WERI-Rb-1 (cell line): ENCODE measurements at places on chromosomes 3 and 15.
A peak's percentile ranks its signal among the peaks of the same experiment; 100 is the strongest.

- DNase-seq, result no peak
Observed at GRCh38 chr15:99720533-99720932, 12.7 kb downstream of the LYSMD4 start.

GRCh38 chr3:53712817-53713388 lies 133.3 kb downstream of the CHDH start:
- DNase-seq, result no peak

GRCh38 chr15:61856295-61856694 lies 204.0 kb downstream of the VPS13C start:
- no peak for DNase-seq

GRCh38 chr15:83869341-83869740 lies 215.4 kb downstream of the ADAMTSL3 start:
- no peak for DNase-seq

- DNase-seq, result no peak
Observed at GRCh38 chr3:42900226-42901072, 5.5 kb upstream of the ZNF662 start.

DNA sequence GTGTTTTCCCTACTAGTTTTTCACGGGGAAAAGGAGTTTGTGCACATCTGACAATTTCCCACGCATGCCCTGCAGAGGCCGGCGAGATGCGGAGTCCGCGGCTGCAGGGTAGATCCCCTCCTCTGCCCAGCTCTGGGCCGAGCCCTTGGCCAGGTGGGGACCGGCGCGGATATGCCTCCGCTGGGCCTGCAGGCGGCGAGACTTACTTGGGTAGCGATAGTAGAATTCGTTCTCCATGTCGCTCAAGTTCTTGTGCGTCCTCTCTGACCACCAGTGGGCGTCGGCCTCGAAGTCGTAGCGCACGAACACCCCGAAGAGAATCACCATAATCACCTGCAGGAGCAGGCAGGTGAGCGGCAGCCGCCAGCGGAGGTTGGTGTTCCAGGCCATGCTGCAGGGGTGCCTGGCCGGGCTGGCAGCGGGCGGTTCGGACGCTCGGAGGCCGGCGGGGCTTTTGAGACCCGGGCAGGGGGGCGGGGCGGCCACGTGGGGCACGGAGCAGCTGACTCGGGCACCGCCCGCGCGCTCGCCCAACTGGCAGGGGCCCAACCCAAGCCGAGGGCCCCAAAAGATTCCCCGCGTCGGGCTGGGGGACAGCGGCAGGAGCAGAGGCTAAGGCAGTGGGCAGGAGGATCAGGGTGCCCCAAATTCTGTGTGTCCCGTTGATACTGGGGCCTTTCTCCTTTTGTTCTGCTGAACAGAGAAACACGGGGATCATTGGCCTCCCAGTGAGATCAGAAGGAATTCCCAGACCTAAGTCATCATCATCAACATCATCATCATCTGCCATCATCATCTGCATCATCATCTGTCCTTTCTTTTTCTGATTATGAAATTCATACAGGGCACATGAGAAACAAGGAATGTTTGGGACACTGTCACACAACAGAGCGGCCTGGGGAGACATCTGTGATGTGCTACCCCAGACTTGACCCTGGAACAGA lies at the start of gene RHCG:
RHCG (minus strand) TSS at position 429 of the 944 bp plus-strand sequence; CDS start at position 390, 39 bp downstream.
- DNase-seq, result no peak

DNA sequence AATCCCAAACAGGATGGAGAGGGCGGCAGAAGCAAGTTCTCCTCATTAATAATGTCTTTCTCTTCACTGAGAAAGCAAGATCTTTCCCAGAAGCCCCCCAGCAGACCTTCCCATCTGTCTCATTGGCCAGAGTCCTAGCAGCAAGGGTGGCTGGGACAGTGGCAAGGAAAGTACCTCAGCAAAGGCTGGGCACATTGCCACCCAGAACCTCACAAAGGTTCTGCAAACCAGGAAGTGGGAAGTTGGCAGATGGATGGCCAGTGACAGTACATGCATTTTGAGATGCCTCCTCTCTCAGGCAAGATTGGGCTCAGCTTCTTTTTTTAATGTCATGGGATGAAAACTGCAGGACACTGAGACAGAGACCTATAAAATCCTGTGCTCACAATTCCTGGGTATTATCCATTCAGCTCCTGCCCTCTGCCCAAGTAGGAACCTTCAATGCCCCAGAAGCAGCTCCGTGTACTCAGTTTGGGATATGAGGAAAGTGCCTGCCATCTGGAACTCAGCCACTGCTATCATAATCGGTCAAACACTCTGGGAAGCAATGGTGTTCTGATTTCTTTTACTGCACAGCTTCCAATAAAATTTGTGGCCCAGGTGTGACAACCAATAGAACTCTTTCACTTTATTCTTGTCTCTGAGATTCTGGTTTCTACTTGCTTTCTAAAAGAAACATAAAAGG lies 25.5 kb downstream of the DPH3 start:
- DNase-seq, result peak; percentile 28

DNA sequence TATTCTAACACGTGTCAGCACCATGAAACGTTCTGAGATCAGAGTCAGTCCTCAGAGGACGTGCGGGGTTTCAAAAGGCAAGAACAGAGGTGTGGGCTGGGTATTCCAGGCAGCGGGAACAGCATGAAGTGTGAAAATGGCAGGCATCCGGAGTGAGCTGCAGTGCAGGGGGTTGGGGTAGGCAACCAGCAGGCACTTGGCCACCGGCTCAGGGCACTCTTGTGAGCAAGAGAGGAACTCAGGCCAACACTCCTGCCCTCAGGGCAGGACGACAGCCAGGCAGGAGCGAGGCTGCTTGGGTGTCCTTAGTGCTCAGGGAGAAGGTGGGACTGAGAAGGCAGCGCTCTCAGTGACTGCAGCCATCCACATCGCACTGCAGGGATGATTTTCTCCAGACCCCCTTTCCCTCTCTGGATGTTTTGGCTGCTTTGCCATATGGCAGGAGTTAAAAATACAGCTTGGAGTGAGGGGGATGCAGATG lies 151.1 kb downstream of the NUP210 start:
- DNase-seq, result no peak

DNA sequence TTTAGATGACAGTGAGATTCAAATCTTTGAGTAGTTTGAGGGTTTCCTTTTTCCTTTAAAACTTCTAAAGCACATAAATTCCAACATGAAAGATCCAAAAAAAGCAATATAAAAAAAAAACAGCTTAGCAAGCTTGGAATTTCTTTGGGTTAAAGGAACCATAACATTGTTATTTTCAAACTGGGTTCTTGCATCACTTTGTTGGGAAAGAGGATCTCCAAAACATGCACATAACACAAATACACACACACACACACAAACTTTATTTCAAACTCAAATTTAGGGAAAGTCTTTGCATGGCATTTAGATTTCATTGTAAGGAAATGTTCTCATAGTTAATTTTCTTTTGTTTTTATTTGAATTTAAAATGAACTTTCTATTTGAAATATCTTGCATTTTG lies 79.2 kb upstream of the COL8A1 start:
- no peak for DNase-seq

GRCh38 chr15:82111918-82112317 lies 66.1 kb upstream of the MEX3B start:
- DNase-seq, result no peak

DNA sequence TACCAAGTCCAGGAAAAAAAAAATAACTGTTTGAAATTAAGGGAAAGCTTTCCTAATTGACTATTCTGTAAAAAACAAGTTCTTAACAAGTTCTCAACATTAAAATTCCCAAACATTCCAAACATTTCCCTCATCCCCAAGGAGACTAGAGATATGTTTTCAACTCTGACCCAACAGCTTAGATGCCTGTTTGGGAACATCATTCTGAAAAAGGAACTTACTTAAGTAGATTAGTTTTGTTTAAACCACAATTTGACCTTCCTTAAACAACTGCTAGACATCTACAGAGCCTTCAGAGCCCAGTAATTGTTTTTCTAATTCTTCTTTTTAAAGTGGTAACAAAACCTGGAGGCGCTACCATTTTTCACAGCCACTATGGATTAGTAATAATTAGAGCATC lies 12.8 kb downstream of the UBR1 start:
- DNase-seq, result no peak

DNA sequence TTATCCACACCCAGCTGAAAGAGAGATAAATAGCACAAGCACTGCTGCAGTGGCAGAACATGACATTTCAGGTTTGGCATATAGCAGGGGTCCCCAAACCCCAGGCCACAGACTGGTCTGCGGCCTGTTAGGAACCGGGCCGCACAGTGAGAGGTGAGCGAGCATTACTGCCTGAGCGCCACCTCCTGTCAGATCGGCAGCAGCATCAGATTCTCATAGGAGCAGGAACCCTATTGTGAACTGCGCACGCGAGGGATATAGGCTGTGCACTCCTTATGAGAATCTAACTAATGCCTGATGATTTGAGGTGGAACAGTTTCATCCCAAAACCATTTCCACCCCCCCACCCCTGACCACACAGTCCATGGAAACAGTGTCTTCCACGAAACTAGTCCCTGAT lies 54.6 kb downstream of the CCR4 start:
- no peak for DNase-seq

GRCh38 chr3:129001101-129001805 lies at the start of gene EFCC1:
EFCC1 (plus strand) TSS chr3:129001304; CDS start chr3:129001629, 325 bp downstream.
- no peak for DNase-seq

- DNase-seq, result no peak
Observed at GRCh38 chr15:93515256-93516051, 426.4 kb upstream of the RGMA start.

DNA sequence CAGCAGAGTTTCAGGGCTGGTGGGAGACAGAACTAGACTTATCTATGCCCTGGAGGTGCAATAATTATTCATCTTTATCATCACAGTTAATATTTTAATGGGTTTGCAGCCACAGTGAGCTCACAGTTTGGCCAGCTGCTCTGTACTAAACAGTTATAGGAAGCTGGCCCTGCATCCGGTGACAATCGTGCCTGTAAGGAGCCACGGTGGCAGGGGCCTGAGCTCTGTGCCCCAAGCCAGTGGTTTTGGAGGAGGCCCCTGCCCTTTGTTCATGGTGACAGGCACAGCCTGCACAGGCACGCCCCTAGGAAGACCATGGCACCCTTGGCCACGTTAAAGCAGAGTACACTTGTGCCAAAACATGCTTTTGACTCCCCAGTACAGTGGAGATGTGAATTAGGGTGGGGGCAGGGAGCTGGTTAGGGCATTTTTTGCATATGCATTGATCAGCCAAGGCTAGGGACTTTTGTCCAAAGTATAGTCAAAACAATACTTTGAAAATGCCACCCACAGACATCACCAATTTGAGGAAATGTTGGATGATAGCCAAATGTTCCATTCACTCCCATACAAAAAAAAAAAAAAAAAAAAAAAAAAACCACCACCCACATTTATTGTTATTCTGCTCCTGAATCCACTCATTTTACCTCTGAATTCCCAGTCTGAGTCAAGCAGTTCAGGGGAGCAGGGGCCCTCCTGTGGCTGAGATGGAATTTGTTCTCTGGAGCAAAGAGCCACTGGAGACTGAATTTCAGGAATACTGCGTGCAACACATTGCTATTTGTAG lies 3.4 kb upstream of the RFTN1 start:
- DNase-seq, result peak; percentile 32

DNA sequence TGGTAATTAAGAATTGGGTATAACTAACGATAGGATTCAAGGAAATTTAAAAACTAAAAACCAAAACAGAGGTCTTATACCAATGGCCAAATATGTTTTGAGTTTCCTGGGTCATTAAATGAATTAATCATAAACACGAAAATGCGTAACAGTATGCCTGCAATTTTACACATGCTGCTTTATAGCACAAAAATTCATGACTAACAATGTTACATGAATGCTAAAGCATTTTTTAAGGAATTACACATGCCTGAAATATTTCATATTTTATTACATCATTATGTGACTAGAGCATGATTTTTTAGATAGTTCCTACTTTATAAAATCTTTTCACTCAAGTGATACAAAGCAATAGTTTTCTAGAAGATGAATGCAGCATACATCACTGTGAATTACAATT lies 74.7 kb downstream of the ZNF148 start:
- no peak for DNase-seq

- DNase-seq, result no peak
Observed at GRCh38 chr3:151962912-151963311, 89.5 kb downstream of the SUCNR1 start.

DNA sequence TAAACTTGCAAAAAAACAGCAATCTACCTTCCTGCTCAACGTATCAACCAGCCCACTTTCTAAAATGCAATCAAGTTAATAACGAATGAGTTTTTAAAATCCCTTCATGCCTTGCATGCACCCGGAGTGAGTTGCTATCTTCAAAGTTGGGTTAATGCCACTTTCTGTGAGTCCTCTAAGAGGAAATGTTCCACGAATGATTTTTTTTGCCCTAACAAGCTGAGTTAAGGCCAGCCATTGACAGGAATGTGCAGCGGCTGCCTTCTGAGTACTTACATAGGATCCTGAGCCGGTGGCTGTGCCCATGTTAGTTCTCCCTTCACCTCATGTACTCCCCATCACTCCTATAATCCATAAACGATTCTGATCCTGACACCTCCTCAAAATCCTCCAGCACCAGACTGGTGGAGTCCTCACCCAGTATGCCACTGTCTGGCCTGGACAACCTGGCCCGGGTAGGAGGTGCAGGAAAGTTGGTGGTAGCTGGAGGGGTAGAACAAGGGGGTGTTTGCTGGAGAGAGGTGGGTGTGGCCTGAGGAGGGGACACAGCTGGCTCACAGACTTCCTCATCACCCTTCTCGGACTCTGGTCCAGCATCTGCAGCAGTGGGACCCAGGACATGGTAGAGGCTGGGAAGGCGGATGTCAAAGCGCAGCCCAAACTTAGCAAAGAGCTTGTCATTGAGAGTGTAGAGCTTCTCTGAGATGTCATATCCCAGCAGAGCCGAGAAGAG lies 12.4 kb downstream of the POPDC2 start:
- DNase-seq, result no peak

DNA sequence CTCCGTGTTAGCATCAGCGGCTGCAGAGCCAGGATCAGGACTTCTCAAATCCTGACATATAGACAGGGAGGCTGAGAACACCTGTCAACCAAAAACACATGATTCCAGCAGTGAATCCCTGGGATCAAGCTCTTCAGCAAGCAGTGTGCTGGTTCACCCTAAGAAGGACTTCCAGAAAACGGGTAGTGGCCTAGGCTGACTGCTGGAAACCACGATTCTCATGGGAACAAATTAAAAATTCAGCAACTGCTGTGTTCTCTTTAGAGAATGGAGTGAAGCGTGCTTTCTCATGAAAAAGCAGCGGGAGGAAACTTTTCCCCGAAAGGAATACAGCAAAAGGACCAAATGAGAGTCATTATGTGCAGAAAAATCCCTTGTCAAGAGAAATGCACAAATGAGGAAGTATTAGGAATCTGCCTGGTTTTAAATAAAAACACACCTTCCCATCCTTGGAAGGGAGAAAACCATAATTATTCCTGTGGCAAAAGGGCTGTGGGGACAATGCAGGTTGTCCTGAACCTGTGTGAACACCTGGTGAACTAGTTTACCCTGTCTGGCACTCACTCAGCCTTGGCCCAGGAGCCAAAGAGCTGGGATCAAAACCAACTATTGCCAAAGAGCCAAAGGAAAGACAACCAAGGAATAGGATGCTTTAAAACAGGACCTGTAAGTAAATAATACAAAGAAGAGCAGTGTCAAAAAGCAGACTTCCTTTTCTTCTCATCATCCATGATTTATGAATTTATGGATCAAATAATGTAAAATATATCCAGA lies 13.4 kb downstream of the IL12A start:
- no peak for DNase-seq
